Activated T-helper 17 cell treated with anti-CD3 and anti-CD28 coated beads, Interleukin-2, amount 50 U/mL, for 72 hours (primary cell): ENCODE measurements at places on chromosomes 5 and 9. TPM values are rescaled to one million over a fixed set of nuclear protein-coding genes. Genes with fewer than 3 reads are reported as not detected.

DNA sequence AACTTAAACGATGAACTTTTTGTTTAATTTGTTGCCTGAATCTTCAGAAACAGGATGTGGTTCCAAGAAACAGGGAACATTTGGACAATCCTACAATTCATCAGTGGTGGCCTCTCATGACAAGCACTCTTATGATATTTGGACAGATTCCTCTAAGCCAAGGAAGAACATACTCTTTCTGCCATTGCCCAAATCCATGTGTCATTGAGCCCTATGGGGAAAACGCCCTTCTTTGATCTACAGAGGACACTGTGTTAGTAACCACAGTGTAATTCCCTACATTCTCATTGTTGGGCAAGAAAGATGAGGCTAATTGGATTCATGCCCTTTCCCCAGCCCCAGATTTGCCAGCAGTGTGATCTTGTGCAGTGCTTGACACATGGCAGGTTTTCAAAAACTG, 167.7 kb upstream of the PTCH1 start:
- no peak for ATAC-seq

GRCh38 chr9:124210697-124211096, 47.1 kb upstream of the NEK6 start:
- peak; percentile 94 for ATAC-seq

- ATAC-seq, result no peak
Measured at GRCh38 chr9:130320723-130321481, 55.3 kb downstream of the HMCN2 start.

DNA sequence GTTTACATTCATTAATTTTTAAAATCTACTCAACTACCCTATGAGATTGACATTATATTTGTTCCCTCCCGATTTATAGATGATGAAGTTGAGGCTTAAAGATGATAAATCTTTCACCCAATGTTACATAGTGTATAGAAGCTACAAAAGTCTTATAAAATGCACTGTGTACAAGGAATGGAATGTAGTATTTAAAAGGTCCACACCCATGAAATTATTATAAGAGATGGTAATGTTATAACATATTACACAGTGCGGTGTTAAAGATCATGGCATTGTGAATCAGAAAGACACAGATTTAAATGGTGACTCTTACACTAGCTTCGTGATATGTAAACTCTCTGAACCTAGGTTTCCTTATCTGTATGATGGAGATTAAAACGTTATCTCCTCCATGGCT, 141.6 kb upstream of the CHD1 start:
- no peak for ATAC-seq

The PKN3 gene
- 9.1 TPM for total RNA-seq

The DMRTA1 gene
- not detected for total RNA-seq

The GARNL3 gene
- total RNA-seq, result 5.1 TPM

The ATG12 gene
- total RNA-seq, result 49.4 TPM

DNA sequence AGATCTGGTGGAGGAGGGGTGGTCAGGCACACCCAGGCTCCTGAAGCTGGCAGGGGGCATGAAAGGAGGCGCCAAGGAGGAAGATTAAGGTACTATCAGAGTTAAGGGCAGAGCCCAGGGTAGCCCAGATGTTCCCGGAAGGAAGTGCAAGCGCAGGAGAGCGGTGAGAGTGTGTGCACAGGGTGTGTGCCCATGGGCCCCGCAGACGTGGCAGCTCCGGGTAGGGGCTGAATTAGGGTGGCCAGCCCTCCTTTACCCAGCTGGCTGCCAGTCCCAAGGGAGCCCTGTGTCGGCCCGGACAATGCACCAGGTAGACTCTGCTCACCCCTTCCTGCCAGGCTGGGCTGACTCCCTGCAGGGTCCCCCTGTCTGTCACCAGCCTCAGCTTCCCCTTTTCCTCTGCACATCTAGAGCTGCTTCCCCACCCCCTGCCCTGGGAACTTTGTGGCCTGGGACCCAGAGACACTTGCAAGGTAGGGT, at the start of gene SMIM33:
Gene SMIM33 (plus strand): TSS at position 184 of the 480 bp plus-strand sequence. CDS start 118 bp downstream, at position 302.
- ATAC-seq, result peak; percentile 55

The SLCO6A1 gene
- not detected for total RNA-seq

DNA sequence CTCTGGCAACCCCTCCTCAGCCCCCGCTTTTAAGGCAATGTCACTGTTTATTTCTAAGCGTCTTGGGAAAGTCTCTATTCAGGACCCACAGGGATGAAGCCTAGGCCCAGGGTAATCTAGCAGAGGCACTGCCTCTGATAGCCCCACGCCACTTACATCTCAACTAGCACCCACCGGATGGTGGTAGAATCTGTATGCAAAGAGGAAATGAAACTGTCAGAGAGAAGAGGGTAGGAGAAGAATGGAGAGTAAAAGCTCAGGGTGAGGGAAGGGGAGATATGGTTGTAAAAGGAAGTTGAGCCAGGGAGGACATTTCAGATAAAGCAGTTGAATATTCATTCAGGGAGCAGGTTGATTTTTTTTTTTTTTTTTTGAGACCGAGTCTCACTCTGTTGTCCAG, 3.0 kb downstream of the FRRS1L start:
- ATAC-seq, result no peak
